ENCODE measurements at places on chromosomes 7 and 10. TPM values are rescaled to one million over a fixed set of nuclear protein-coding genes. Genes with fewer than 3 reads are reported as not detected.

- no peak for DNase-seq
- H3K4me1 ChIP-seq = peaks cover 23% of the 10 kb centered on the region
- H3K4me3 ChIP-seq = peak overlapping the region; percentile 97
- H3K36me3 ChIP-seq = peaks cover 26% of the 10 kb centered on the region
- no peaks in the 10 kb centered on the region for H3K27me3 ChIP-seq
- peak overlapping the region; percentile 100 for H3K27ac ChIP-seq
Measured at GRCh38 chr7:108570146-108570755, 577 bp downstream of the DNAJB9 start.

- DNase-seq = no peak
- peaks cover under 1% of the 10 kb centered on the region for H3K27me3 ChIP-seq
- no peaks in the 10 kb centered on the region for H3K4me1 ChIP-seq
- no peak overlapping the region for H3K4me3 ChIP-seq
- no peak overlapping the region for H3K27ac ChIP-seq
- no peaks in the 10 kb centered on the region for H3K36me3 ChIP-seq
Measured at GRCh38 chr7:102317231-102318059, 30.8 kb downstream of the SH2B2 start.

- H3K4me1 ChIP-seq = peaks cover 3% of the 10 kb centered on the region
- H3K27me3 ChIP-seq = no peaks in the 10 kb centered on the region
- H3K27ac ChIP-seq = no peak overlapping the region
- H3K36me3 ChIP-seq = peaks cover 6% of the 10 kb centered on the region
- no peak overlapping the region for H3K4me3 ChIP-seq
Measured at GRCh38 chr10:50575477-50576244, 48.1 kb downstream of the SGMS1 start.

DNA sequence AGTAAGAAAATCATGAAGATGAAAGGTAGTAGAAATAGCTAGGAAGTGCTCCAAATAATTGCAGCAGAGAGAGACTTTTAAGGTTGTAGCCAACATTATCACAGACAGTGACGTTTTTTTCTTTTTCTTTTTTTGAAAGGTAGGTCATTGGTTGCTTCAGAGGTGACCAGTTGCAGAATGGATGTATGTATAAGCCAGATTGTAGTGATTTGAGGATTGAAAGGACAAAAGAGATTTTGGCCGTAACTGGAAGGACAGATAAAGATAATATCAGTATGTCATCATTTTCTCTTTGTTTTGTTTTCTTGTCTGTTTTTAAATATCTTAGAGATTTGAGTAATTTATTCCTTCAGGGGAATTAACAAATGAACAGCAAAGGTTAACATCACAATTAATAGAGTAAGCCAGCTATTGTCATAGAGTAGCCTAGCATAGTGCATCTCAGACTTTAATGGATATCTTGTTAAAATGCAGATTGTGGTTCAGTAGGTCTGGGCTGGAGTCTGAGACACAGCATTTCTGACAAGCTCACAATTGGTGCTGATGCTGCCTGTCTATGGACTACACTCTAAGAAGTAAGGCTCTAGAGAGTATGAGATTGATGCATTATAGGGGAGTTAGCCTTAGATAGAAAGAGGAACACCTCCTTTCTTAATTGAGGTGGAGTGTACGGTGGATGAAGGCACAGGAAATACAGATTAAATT is 28.3 kb downstream of the CDK13 start:
- H3K27ac ChIP-seq = no peak overlapping the region
- DNase-seq = no peak
- no peak overlapping the region for H3K4me3 ChIP-seq
- H3K27me3 ChIP-seq = no peaks in the 10 kb centered on the region

GRCh38 chr7:73892003-73892999 is 31.3 kb downstream of the TMEM270 start:
- DNase-seq = no peak
- no peak overlapping the region for H3K27ac ChIP-seq
- peaks cover 7% of the 10 kb centered on the region for H3K4me1 ChIP-seq
- peaks cover 13% of the 10 kb centered on the region for H3K27me3 ChIP-seq
- H3K4me3 ChIP-seq = no peak overlapping the region

- no peak overlapping the region for H3K27ac ChIP-seq
- no peak for DNase-seq
Measured at GRCh38 chr10:17668435-17669184, 24.7 kb downstream of the STAM start.

DNA sequence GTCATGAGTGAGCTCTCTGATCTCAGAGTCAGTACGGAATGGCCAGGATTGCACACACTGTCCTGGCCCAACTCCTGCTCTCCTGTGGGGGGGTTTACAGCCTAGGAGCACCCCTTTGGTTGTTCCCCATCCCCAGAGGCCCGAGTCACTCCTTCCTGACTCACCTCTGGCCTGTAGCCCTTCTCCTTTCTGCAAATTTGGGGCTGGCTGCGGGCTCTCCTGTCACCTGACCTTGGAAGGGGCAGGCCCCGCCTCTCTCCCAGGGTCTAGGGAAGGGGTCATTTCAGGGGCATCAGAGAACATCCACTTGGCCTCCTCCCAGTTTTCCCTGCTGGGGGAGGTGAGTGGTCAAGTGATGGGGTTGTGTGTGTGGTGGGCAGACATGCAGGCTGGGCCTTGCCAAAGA is 1.7 kb downstream of the NYAP1 start:
- DNase-seq = no peak
- H3K4me3 ChIP-seq = no peak overlapping the region
- no peak overlapping the region for H3K27ac ChIP-seq
- no peaks in the 10 kb centered on the region for H3K36me3 ChIP-seq
- H3K4me1 ChIP-seq = peaks cover 4% of the 10 kb centered on the region
- peaks cover 5% of the 10 kb centered on the region for H3K27me3 ChIP-seq

GRCh38 chr10:86732771-86733170 is 23.6 kb upstream of the BMPR1A start:
- no peaks in the 10 kb centered on the region for H3K36me3 ChIP-seq
- H3K4me1 ChIP-seq = no peaks in the 10 kb centered on the region
- H3K27ac ChIP-seq = no peak overlapping the region
- DNase-seq = no peak
- no peak overlapping the region for H3K4me3 ChIP-seq

DNA sequence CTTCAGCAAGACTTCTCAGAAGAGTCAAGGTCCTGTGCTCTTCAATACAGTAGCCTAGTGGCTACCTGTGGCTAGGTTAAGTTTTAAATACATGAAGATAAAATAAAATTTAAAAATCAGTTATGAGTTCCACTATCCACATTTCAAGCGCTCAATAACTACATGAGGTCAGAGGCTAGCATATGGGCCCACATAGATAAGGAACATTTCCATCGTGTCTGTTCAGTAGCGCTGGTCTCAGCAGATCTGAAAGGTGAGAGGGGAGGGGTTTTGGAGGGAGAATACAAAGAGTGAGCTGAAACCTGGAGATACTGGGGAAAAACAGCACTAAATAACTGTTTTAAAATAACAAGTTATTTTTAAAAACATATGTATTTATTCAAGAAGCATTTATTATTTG is 219.0 kb downstream of the TRIL start:
- no peak overlapping the region for H3K4me3 ChIP-seq
- H3K27me3 ChIP-seq = peaks cover 2% of the 10 kb centered on the region
- H3K36me3 ChIP-seq = no peaks in the 10 kb centered on the region
- no peaks in the 10 kb centered on the region for H3K4me1 ChIP-seq
- no peak for DNase-seq
- H3K27ac ChIP-seq = no peak overlapping the region

DNA sequence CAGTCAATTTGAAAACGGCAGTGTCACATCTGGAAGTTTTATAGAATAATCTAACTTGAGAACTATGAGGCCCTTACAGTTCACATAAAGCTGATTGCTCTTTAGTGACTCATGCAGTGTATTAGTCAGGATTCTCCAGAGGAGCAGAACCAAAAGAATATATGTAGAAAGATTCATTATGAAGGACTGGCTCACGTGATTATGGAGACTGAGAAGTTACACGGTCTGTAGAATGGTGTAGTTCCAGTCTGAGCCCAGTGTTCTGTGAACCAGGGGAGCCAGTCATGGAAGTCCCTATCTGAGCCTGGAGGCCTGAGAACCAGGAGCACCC is 21.5 kb downstream of the RBM33 start:
- no peak overlapping the region for H3K27ac ChIP-seq
- peaks cover 45% of the 10 kb centered on the region for H3K4me1 ChIP-seq
- H3K36me3 ChIP-seq = peaks cover 19% of the 10 kb centered on the region
- no peak overlapping the region for H3K4me3 ChIP-seq
- no peak for DNase-seq
- H3K27me3 ChIP-seq = no peaks in the 10 kb centered on the region

- DNase-seq = no peak
- peaks cover 26% of the 10 kb centered on the region for H3K4me1 ChIP-seq
- no peak overlapping the region for H3K27ac ChIP-seq
- no peaks in the 10 kb centered on the region for H3K27me3 ChIP-seq
- peak overlapping the region; percentile 99 for H3K4me3 ChIP-seq
Measured at GRCh38 chr7:128737867-128738385, 1.2 kb upstream of the CALU start.

DNA sequence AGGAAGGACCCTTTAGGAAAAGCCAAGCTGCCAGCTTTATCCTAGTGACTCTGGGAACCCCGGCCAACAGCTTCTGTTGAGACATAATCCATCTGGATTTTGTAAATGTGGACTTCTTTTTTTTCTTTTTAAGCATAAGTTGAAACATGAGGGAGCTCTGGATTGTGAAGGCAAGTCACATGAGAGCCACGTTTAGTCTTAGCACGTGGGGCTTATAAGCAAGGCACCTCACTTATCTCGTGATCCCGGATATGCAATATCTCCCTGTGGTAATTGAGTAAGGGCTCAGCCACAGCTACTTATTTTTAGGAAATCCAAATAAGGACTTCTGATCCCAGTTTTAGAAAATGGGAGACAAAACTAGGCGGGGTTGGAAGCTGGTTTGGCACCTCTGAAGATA is 111.2 kb upstream of the PTN start:
- no peak overlapping the region for H3K4me3 ChIP-seq
- H3K36me3 ChIP-seq = no peaks in the 10 kb centered on the region
- H3K27ac ChIP-seq = no peak overlapping the region
- peaks cover 2% of the 10 kb centered on the region for H3K27me3 ChIP-seq
- no peak for DNase-seq

Gene TMEM178B
- not detected for total RNA-seq

Gene MUC3A
- not detected for total RNA-seq

Gene CALD1
- total RNA-seq = not detected

Gene ADIRF
- total RNA-seq = not detected

Gene TFR2
- total RNA-seq = 9.1 TPM

Gene CPED1
- total RNA-seq = not detected

Gene TRPV5
- not detected for total RNA-seq

Gene HMX2
- not detected for total RNA-seq

Gene C10orf95
- total RNA-seq = 0.54 TPM
